Breast epithelium (tissue), 4 donors: ENCODE measurements at places on chromosomes 13 and 19. TPM values are rescaled to one million over a fixed set of nuclear protein-coding genes. Genes with fewer than 3 reads are reported as not detected.

DNA sequence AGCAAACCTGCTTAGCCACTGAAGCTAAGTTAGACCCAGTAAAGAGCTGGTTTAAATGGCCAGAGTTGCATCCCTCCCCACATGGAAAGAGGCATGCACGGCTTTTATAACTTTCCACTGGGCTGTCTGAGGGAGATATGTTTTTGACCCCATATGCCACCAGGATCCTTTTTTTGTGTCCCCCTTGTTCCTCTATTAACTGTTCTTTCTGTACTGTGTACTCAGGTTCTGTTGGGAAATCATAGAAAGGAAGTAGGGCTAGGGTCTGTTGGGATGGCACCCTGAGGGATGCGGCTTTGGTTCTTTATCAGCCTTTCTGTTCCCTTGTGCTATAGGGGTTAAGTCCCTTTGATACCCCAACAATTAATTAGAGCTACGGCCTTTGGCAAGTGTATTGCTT lies 12.2 kb upstream of the TM9SF2 start:
- no peak for DNase-seq

DNA sequence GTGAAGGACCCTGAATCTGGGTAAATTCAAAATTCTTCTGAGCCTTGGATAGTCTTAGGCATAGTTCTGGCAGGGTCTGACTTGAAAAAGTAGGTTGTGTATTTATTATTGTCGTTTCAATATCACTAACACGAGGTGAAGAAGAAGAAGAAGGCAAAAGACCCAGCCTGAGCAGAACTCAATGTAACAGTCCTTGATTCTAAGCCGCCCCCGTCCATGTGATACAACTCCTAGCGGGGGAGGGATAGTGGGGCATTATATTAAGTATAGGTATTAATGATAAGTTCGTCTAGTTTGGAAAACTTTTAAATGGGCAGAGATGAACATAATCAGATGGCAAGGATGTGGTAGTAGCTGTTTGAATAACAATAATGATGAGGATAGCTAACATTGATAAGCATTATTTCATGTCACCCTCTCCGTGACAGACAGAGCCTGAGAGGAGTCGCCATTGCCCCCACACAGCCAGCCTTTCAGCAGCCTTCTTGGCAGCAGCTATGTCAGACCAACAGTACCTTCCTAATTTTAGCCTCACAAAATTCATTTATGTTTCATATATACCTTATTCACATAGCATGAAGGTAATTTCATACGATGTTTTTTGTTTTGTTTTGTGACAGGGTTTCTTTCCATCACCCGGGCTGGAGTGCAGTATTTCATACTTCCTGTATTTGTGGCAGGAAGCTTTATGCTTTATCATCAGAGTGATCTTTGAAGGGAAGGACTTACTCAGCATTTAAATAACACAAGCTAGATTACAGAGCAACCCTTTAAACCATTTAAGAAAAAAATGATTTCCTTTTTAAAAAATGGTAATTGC lies 64.4 kb upstream of the NPAS1 start:
- no peak for DNase-seq

DNA sequence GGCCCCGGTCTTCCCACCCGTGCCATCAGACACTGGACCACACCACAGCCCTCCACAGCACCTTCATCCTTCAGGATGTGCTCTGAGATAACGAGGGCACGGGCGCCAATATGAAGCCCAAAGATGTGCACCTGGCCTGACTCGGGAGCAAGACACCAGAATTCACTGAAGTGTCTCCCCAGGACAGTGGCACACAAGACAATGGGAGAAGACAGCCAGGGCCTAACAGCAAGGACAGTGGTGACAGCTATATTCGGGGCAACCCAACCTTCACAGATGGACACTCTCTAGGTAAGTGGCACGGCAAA lies 7.2 kb downstream of the DDX39A start:
- no peak for DNase-seq

DNA sequence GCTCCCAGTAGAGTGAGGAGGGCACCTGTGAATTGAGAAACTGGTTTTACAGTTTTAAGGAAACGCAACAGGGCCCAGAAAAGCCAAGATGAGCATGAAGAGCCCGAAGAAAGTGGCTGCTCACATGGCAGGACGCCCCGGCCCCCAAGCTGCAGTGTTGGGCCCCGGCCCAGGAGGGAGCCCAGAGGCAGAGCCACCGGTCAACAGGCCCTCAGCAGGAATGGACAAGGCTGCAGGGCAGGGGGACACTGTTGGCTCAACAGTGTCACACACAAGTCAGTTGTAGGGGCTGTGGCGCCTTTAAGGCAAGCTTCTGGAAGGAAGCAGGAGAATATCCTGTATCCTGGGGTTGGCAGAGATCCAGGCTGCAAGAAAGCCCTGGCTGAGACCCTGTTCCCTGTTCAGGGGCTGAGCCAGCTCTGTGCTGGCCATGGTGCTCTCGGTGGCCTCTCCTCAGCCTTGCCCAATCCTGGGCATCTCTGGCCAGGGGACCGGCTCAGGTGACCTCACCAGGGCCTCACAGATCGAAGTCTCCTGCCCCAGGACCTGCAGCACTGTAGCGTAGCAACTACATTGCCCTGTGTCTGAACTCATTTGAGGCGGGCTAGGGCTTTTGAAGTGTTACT lies 28.0 kb downstream of the UPF1 start:
- DNase-seq: no peak

DNA sequence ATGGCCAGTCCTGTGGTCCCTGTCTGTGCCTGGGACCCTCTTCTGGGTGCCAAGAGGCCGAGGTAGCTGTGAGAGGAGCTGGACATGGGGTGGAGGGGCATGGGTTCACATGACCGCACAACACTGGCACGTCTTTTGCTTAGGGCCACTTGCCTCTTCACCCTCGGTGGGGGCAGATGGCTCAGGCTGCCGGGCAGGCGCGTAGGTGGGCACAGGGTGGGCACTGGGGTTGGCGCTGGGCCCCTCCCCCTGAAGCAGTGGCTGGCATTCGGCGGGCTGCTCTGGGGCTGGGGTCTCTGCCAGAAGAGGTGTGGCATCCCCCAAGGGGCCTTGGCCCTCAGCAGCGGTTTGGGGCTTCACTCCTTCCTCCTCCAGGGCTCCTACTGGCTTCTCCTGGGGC lies 8.4 kb downstream of the PALM3 start:
- no peak for DNase-seq

DNA sequence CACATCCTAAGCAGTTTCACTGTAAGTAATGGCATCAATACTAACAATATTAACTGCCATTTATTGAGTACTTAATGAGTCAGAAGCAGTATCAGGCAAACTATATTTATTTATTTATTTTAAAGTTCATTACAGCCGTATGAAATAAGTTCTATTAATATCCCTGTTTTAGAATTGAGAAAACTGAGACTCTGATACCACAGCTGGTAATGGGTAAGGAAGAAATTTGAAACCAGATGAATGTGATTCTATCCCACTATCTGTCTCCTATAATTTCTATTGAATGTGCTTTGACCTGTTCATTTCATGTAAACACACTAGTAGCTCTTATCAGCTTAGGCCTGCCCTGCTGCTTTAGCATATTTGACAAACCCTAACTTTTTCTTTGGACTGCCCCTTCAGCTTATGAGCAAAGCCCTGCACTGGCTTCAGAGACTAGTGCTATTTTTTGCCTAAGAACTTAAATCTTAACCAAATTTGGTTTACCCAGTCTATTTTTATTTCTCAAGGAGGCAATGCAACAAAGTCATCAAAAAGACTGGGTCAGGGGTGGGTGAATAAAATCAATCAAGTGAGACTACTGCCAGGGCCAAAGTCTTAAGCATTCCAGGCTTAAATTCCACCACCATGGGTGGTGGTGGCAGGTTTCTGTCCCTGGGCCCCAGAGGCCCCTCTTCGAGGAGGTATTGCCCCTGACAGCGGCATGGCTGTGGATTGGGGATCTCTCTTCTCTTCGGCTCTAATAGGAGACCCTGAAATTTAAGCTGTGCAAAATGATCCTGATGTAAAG lies 143.4 kb downstream of the DLEU7 start:
- DNase-seq: no peak

GRCh38 chr13:24682353-24682752 lies 2.1 kb downstream of the ATP12A start:
- DNase-seq: no peak

DNA sequence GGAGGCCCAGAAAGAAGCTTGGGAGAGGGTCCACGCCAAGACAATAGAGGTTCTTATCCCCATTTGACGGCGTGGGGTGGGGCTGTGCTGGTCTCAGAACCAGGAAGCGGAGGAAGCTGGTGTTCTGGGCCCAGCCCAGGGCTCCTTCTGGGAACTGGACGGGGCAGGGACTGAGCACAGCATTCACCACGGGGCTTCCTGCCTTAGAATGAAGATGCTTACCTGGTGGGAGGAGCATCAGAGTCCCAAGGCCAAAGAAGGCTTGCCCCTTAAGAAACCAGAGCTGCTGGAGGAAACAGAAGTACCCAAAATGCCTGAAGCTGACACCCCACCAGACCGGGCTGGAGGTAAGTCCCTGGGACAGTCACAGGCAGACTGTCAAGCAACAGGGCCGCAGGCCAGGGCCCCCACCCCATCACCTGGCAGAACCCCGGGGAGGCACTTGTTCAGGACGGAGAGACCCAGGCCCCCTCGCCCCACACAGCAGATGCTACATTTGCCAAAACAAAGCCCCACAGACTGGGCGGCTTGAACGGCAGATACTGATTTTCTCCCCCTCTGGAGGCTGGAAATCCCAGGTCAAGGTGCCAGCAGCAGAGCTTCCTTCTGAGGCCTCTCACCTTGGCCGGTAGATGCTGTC lies 17.8 kb upstream of the IGLON5 start:
- no peak for DNase-seq

- DNase-seq: peak; percentile 61
Observed at GRCh38 chr19:56091066-56091490, 30.0 kb downstream of the ZNF787 start.

DNA sequence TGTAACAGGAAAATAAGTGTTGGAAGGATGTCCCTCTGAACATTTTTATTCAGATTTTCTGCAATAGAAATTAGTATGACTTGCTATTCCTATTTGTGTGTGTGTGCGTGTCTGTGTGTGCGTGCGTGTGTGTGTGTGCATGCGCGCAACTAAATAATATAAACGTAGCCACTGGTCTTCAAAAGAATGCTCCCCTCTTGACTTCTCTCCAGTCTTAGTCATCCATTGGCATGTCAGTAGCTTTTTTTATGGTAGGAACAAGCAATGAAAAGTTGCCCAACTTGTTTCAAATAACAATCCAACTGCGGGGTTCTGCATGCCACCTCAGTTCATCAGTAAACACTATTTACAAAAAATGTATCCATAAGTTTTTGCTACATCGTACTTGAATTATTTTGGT lies 249.6 kb downstream of the GPC6 start:
- no peak for DNase-seq

Gene MEIS3
- total RNA-seq: 41.6 TPM

Gene ZNF160
- 34.9 TPM for total RNA-seq

Gene TMEM145
- total RNA-seq: not detected

Gene SIGLEC7
- 3.2 TPM for total RNA-seq

Gene KLK5
- 182 TPM for total RNA-seq
